ENCODE measurements at places on chromosomes 2 and 18. TPM values are rescaled to one million over a fixed set of nuclear protein-coding genes. Genes with fewer than 3 reads are reported as not detected.

PLCL1 gene
- total RNA-seq: 6.6 TPM

FEV gene
- not detected for total RNA-seq

ABCG8 gene
- total RNA-seq: not detected

TBC1D8 gene
- 33.2 TPM for total RNA-seq

ZAP70 gene
- 3.3 TPM for total RNA-seq

MAB21L4 gene
- not detected for total RNA-seq
